ENCODE measurements at places on chromosomes 6 and 20.

GRCh38 chr6:142570221-142570671, 268.4 kb downstream of the ADGRG6 start:
- no peaks in the 10 kb centered on the region for H3K27me3 ChIP-seq
- no peaks in the 10 kb centered on the region for H3K36me3 ChIP-seq
- H3K27ac ChIP-seq: no peak overlapping the region
- H3K4me1 ChIP-seq: peaks cover 10% of the 10 kb centered on the region
- H3K4me3 ChIP-seq: no peak overlapping the region

DNA sequence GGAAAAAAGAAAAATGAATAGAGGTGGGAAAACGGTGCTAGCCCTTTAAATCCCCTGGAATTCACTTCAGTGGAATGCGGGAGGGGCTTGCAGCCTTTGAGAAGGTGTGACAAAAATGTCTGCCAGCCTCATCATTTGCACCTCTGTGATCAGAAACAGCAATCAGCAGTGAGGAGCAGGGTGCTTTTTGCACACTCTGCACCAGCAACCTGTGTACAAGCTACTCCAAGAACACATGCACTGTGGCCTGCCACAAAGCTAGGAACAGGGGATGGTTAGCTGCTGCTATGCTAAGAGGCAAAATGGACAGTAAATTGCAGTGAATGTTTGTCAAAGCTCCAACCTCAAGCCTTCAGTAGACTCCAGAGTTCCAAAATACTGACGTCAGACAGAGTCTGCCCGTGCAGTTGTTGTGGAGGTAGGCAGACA, 29.7 kb downstream of the GINS1 start:
- no peak for DNase-seq
- H3K27me3 ChIP-seq: no peaks in the 10 kb centered on the region
- no peaks in the 10 kb centered on the region for H3K4me1 ChIP-seq
- no peak overlapping the region for H3K27ac ChIP-seq
- H3K4me3 ChIP-seq: no peak overlapping the region

DNA sequence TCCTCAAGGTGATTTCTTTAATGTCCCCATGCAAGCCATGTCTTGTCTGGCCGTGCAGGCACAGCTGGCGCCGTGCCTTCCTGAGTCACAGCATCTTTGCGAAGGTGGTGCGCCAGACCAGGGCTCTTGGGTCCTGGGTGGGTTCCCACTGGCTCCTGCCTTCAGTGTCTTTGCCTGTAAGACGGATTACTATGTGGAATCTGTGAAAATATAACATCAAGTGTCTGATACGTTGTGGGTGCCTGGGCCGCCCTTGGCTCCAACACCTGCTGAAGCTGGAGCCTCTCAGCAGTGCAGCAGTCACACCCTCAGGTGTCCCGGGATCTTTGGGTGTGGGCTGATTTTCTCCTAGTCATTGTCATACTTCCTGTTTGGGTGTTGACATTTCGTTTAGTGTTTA, 3.2 kb downstream of the OSBPL2 start:
- peak; percentile 72 for DNase-seq
- H3K27me3 ChIP-seq: no peaks in the 10 kb centered on the region
- no peak overlapping the region for H3K4me3 ChIP-seq
- H3K27ac ChIP-seq: peak overlapping the region; percentile 93
- H3K36me3 ChIP-seq: peaks cover 19% of the 10 kb centered on the region
- H3K4me1 ChIP-seq: peaks cover 12% of the 10 kb centered on the region

DNA sequence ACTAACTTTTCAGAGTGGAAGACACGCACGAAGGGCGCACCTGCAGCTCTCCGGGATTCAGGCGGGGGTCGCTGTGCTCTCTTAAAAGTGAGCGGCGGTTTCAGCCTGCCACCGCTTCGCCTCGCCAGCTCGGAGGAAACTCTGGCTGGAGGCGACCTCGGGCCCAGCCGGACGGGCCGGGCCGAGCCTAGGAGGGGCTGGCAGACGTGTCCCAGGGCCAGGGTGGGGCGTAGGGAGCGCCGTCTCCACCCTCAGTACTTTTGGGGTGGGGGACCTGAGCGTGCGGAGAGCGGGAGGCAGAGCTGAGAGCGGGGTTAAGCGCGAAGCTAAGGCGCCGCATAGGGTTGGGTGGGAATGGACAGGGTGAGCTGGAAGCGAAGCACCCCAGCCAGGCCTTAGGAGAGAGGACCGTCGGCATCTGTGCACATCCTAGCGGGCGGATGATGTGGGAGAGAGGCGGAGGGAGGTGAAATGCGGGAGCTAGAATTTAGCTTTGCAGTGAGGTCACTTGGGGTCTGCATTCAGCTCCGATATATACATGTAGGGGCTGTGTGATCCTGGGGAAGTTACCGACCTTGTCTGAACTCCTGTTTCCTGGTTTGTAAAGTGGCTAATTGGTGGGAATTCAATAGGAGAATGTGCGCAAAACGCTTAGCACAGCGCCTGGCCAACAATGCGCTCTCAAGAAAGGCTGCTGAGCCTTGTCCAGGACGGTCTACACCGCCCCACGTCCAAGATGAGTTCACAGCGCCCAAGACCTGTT, 6.5 kb upstream of the TFAP2A start:
- H3K4me3 ChIP-seq: no peak overlapping the region
- no peak for DNase-seq
- peaks cover 90% of the 10 kb centered on the region for H3K27me3 ChIP-seq
- peaks cover 18% of the 10 kb centered on the region for H3K4me1 ChIP-seq

DNA sequence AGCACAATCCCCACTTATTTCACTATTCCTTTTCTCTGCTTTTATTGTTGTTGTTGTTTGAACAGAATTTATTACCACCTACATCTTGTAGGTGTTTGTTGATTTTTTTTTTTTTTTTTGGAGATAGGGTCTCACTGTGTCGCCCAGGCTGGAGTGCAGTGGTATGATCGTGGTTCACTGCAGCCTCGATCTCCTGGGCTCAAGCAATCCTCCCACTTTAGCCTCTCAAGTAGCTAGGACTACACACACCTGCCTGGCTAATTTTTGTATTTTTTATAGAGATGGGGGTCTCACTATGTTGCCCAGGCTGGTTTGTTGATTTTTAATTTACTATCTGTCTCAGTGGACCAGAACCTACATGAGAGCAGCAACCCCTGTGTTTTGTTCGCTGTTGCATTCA, 3.6 kb downstream of the ZSCAN12 start:
- no peak for DNase-seq
- H3K4me3 ChIP-seq: no peak overlapping the region
- peaks cover 19% of the 10 kb centered on the region for H3K36me3 ChIP-seq
- peaks cover 14% of the 10 kb centered on the region for H3K4me1 ChIP-seq
- no peak overlapping the region for H3K27ac ChIP-seq

- DNase-seq: no peak
- no peaks in the 10 kb centered on the region for H3K27me3 ChIP-seq
- H3K27ac ChIP-seq: peak overlapping the region; percentile 87
- H3K36me3 ChIP-seq: no peaks in the 10 kb centered on the region
- peak overlapping the region; percentile 34 for H3K4me3 ChIP-seq
These were observed 23.2 kb downstream of the HLA-A start for GRCh38 chr6:29965563-29965872.

DNA sequence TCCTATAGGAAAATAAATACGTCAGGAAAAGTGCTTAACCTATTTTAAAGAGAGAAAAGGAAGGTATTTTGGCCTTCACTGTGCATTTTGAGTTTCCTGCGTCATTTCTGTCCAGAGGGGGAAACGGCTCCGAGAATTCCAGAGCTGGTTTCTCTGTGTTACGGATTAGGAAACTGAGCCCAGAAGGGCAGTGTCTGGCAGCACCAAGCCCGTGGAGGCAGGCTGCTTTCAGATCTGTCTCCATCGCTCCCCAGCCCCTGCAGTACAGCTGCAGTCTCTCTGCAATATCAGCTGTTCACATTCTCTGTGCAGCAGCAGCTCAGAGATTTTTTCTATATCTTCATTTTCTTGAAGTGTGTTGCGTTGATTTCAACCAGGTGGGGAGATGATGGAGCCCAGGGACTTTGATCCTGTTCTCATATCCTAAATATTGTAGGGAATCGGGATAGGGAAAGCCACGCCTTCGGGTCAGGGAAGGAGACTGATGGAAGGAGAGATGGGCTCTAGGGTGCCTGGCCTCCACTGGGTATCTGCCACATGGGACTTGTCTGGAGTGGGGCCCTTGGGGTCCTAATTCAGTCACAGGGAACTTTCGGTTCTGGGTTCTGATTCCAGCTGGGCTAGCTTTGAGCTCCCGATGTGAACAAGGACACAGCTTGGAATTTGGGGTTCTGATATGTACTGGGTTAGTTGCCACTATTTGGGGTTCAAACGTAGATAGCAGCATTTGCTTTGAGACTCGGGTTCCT, 2.8 kb downstream of the ANKRD60 start:
- peaks cover 3% of the 10 kb centered on the region for H3K27me3 ChIP-seq
- no peak overlapping the region for H3K27ac ChIP-seq
- H3K4me1 ChIP-seq: peaks cover 8% of the 10 kb centered on the region
- H3K4me3 ChIP-seq: no peak overlapping the region
- no peak for DNase-seq

DNA sequence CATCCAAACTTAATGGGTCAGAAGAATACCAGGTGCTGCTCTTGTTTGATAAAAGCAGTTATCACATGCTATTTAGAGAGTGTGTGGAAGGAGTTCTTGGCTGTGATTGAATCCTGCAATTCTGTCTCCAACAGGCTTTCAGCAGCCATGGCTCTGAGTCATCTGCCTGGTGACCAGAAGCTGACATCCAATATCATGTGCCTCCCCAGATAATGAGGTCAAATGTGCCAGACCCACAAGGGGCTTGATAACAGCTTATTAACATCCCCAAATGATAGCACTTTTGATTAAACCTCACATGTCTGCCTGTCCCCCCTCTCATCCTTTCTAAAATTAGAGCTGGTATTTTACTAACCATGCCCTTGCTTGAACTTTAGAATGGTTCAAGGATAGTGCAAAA, 175.7 kb upstream of the PLN start:
- no peaks in the 10 kb centered on the region for H3K27me3 ChIP-seq
- H3K27ac ChIP-seq: no peak overlapping the region
- H3K4me3 ChIP-seq: no peak overlapping the region
- H3K4me1 ChIP-seq: no peaks in the 10 kb centered on the region
- no peaks in the 10 kb centered on the region for H3K36me3 ChIP-seq
- DNase-seq: no peak

GRCh38 chr6:170175644-170176135, 115.2 kb downstream of the DLL1 start:
- DNase-seq: no peak
- H3K27me3 ChIP-seq: no peaks in the 10 kb centered on the region
- no peak overlapping the region for H3K27ac ChIP-seq
- H3K36me3 ChIP-seq: no peaks in the 10 kb centered on the region
- no peak overlapping the region for H3K4me3 ChIP-seq

DNA sequence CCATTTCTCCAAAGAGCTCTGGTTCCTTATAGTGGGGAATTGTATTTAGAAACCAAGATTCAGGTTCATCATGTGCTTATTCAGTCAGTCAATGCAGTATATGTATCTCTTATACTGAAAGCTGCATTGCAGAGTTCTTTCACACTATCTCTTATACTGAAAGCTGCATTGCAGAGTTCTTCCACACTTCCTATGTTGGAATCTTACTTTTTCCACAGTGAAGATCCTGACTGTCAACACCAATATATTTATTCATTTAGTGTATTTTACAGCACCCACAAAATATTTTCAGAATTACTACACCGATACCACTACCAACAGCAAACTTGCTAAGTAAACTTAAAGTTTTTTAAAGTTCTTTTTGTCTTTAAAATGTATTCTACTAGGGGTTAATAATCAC, 349.3 kb upstream of the MMS22L start:
- no peaks in the 10 kb centered on the region for H3K4me1 ChIP-seq
- no peaks in the 10 kb centered on the region for H3K36me3 ChIP-seq
- no peak overlapping the region for H3K4me3 ChIP-seq
- H3K27ac ChIP-seq: no peak overlapping the region
- H3K27me3 ChIP-seq: no peaks in the 10 kb centered on the region

DNA sequence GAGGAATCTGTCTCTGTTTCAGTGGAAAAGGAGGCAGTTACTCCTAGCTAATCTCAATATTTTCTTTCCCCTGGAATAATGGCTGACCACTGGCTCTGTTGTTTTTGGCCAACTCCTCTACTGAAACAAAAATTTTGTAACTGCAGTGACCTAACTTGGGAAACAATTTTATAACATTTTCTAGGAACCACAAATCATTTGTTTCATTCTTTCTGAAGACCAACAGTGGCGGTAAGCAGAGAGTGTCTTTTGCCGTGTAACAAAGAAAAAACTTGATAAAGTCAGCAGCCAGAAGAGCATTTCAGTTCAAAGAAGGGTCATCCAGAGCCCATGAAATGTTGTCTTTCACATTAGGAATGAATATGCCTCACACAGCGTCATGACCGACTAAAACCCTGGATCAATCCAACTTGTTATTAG, 11.8 kb upstream of the BFSP1 start:
- H3K27ac ChIP-seq: peak overlapping the region; percentile 65
- H3K36me3 ChIP-seq: no peaks in the 10 kb centered on the region
- no peaks in the 10 kb centered on the region for H3K27me3 ChIP-seq

- H3K4me1 ChIP-seq: peaks cover 35% of the 10 kb centered on the region
- no peak overlapping the region for H3K4me3 ChIP-seq
- no peak overlapping the region for H3K27ac ChIP-seq
- H3K27me3 ChIP-seq: no peaks in the 10 kb centered on the region
- DNase-seq: no peak
- H3K36me3 ChIP-seq: no peaks in the 10 kb centered on the region
These were observed 17.4 kb downstream of the HECA start for GRCh38 chr6:139152088-139152891.

GRCh38 chr6:54291738-54292137, 16.5 kb upstream of the TINAG start:
- no peak for DNase-seq
- H3K27ac ChIP-seq: no peak overlapping the region
- H3K4me3 ChIP-seq: no peak overlapping the region
- no peaks in the 10 kb centered on the region for H3K4me1 ChIP-seq
- no peaks in the 10 kb centered on the region for H3K27me3 ChIP-seq
- no peaks in the 10 kb centered on the region for H3K36me3 ChIP-seq

DNA sequence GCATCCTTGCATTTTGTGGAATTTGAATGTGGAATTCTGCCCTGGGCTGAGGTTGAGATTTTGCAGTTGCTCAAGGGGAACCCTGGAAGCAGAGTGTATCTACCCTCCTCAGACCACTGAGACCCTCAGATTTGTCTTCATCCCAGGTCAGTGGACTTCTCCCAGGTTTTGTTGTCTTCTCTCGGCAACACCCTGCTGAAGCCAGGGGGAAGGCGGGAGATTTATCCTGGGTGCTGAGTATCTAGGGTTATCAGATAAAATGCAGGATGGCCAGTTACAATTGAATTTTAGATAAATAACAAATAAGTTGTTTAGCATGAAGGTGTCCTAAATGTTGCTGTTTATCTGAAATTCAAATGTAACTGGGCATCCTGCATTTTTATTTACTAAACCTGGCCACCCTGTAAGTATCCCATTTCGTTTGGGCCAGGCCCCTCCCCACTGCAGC, 43.0 kb downstream of the FGD2 start:
- H3K27ac ChIP-seq: no peak overlapping the region
- DNase-seq: no peak
- no peak overlapping the region for H3K4me3 ChIP-seq
- no peaks in the 10 kb centered on the region for H3K36me3 ChIP-seq
- H3K27me3 ChIP-seq: no peaks in the 10 kb centered on the region
- H3K4me1 ChIP-seq: peaks cover 35% of the 10 kb centered on the region

- no peaks in the 10 kb centered on the region for H3K36me3 ChIP-seq
- no peak for DNase-seq
- H3K27me3 ChIP-seq: no peaks in the 10 kb centered on the region
- no peak overlapping the region for H3K4me3 ChIP-seq
- peaks cover 11% of the 10 kb centered on the region for H3K4me1 ChIP-seq
These were observed 98.4 kb upstream of the DUSP22 start for GRCh38 chr6:193773-194310.

Data from upper lobe of left lung (tissue), 6 donors.